ENCODE measurements at places on chromosomes 16 and 17. TPM values are rescaled to one million over a fixed set of nuclear protein-coding genes. Genes with fewer than 3 reads are reported as not detected.

RIPOR1 gene
- 1.3 TPM for total RNA-seq

CHST5 gene
- total RNA-seq: 0.76 TPM

ARL16 gene
- 40.7 TPM for total RNA-seq

CSF3 gene
- not detected for total RNA-seq

SPATA32 gene
- not detected for total RNA-seq

DNA sequence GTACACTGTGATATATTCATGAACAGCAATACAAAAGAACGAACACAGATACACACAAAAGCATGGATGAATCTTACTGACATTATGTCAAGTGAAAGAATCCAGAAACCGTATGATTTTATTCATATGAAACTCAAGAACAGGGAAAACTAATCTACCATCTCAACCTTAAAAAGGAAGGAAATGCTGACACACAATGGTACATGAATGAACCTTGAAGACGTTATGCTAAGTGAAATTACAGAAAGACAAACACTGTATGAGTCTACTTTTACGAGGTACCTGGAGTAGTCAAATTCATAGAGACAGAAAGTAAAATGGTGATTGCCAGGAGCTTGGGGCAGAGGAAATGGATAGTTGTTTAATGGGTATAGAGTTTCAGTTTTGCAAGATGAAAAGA lies 8.7 kb upstream of the PRKCB start:
- no peak overlapping the region for H3K4me3 ChIP-seq
- H3K4me1 ChIP-seq: peaks cover 9% of the 10 kb centered on the region
- H3K27ac ChIP-seq: no peak overlapping the region
- H3K36me3 ChIP-seq: no peaks in the 10 kb centered on the region

- no peak for DNase-seq
- H3K27me3 ChIP-seq: no peaks in the 10 kb centered on the region
- H3K4me3 ChIP-seq: peak overlapping the region; percentile 88
- H3K4me1 ChIP-seq: peaks cover 27% of the 10 kb centered on the region
These were observed 471 bp downstream of the PARD6A start for GRCh38 chr16:67661101-67661761.

GRCh38 chr16:80577485-80578280 lies 36.9 kb downstream of the DYNLRB2 start:
- DNase-seq: no peak
- no peak overlapping the region for H3K27ac ChIP-seq
- no peaks in the 10 kb centered on the region for H3K4me1 ChIP-seq
- H3K4me3 ChIP-seq: no peak overlapping the region

DNA sequence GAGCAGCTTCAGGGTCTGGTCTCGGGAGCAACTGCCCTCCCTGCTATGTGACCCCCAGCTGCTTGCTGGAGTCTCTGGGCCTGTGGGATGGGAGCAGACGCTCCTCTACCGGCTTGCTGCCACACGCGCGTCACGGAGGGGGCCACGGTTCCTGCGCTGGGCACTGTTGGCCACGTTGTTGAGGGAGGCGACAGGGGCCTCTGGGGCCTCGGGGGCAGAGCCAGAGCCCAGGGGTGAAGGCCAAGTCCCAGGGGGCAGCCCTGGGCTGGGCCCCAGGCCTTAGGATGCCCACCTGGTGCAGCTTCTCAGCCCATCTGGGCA lies 56.6 kb downstream of the ZFPM1 start:
- H3K36me3 ChIP-seq: no peaks in the 10 kb centered on the region
- H3K27ac ChIP-seq: no peak overlapping the region
- H3K27me3 ChIP-seq: no peaks in the 10 kb centered on the region
- no peak for DNase-seq

GRCh38 chr16:13331918-13332317 lies 430.5 kb downstream of the SHISA9 start:
- no peaks in the 10 kb centered on the region for H3K36me3 ChIP-seq
- no peaks in the 10 kb centered on the region for H3K4me1 ChIP-seq
- no peak for DNase-seq
- no peak overlapping the region for H3K27ac ChIP-seq

DNA sequence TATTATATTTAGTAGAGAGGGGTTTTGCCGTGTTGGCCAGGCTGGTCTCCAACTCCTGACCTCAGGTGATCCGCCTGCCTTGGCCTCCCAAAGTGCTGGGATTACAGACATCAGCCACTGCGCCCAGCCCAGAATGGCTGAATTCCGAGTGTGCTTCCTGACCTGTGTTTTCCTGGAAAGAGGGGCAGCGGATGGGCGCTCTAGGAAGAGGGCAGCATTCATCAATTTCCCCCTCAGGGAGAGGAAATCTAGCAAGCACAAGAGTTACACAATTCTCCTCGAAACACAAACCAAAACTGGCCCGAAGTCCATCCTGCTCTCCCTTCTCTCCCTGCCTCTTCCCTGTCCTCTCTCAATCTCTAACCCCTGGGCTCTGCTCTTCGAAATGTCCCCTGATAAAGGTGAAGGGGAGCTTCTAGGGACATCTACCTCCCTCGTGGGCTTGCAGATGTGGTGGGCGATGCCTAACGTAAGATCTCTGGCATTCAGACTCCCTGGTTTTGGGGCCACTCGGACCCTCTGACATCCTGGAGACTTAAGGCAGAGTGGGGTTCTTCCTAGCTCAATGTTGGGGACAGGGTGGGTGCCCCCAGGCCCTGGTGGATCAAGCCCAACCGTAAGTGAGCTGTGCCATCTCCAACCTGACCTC lies 1.0 kb downstream of the IL27 start:
- no peak overlapping the region for H3K27ac ChIP-seq
- DNase-seq: no peak
- peaks cover 9% of the 10 kb centered on the region for H3K4me1 ChIP-seq

DNA sequence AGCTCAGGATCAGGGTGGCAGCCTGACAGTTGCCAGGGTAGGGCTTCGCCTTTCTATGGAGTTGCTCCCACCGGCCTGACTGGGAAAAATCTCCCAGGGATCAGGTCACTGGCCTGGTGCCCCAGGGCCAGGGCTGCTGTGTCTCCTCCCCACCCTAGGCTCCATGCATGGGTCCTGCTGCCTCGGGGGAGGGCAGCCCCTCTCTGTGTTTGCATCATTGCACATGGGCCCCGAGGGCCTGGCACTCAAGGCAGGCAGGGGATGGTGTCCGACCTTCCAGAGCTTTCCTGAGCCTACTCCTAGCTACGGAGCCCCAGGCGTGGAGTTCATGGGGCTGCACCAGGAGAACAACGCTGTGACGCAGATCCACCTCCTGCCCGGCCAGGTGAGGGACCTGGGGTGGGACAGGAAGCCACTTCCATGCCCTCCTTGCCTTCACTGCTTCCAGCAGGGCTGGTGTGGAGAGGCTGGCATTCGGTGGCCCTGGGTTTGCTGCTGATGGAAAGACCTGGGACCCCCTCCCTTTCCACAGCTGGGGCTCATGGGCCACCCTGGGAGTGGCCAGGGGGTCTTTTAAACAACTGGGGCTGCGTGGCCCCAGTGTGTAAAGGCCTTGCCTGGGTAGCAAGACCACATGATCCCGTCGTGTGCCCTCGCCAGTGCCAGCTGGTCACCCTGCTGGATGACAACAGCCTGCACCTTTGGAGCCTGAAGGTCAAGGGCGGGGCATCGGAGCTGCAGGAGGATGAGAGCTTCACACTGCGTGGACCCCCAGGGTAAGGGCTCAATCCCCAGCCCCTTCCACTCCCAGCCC lies 29.5 kb upstream of the MYO15B start:
- no peak overlapping the region for H3K4me3 ChIP-seq
- H3K4me1 ChIP-seq: no peaks in the 10 kb centered on the region
- no peak for DNase-seq
- H3K27ac ChIP-seq: no peak overlapping the region

- H3K4me3 ChIP-seq: no peak overlapping the region
- no peak for DNase-seq
- no peak overlapping the region for H3K27ac ChIP-seq
- H3K4me1 ChIP-seq: no peaks in the 10 kb centered on the region
These were observed 7.7 kb downstream of the CDH5 start for GRCh38 chr16:66374176-66374575.

- H3K4me3 ChIP-seq: no peak overlapping the region
- H3K4me1 ChIP-seq: no peaks in the 10 kb centered on the region
- no peaks in the 10 kb centered on the region for H3K27me3 ChIP-seq
- no peak overlapping the region for H3K27ac ChIP-seq
These were observed 461.7 kb upstream of the DYNLRB2 start for GRCh38 chr16:80079072-80079471.

DNA sequence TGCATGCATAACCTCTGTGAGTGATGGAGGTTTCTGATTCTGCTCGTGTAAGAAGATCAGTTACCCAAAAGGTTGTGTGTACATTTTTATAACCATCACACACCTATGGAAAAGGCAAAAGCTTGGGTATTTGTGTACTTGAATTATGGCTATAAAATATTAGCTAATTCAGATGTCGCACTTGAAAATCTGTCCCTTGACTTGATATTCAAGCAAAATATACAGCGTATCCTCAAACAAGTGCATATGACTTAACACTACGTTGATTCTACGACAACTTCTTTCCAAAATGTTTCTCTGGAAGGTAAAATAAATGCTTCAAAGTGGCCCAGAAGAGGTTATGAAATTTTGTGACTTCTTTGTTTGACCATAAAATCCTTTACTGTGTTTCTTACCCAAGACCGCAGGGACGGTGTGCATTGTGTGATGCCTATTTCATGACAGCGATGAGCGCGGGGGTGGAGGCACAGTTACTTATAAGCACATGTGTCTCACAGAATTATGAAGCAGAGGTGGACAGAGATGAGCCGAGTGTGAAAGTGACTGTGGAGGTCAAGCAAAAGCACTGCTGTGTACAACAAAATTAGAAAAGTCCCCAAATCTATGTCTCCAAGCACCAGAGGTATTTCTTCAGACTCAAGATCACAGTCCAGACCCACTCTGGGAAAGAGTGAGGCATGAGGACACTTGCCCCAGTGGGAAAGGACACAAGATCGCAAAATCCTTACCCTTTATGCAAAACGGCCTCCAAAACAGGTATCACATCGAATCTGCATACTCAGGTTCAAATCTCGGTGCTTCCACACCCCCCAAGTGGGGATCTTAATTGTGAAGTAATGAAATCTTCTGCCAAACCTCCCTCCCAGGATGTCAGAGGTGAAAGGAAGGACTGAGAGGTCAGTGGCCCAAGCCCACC lies 4.1 kb upstream of the HOXB9 start:
- no peaks in the 10 kb centered on the region for H3K36me3 ChIP-seq
- no peak overlapping the region for H3K4me3 ChIP-seq
- no peak overlapping the region for H3K27ac ChIP-seq
- H3K4me1 ChIP-seq: peaks cover 16% of the 10 kb centered on the region
- DNase-seq: no peak
- H3K27me3 ChIP-seq: no peaks in the 10 kb centered on the region

- H3K36me3 ChIP-seq: no peaks in the 10 kb centered on the region
- no peaks in the 10 kb centered on the region for H3K27me3 ChIP-seq
- H3K27ac ChIP-seq: peak overlapping the region; percentile 66
- H3K4me1 ChIP-seq: peaks cover 47% of the 10 kb centered on the region
These were observed 1.1 kb downstream of the ACSF2 start for GRCh38 chr17:50426814-50427787.
